ENCODE measurements at places on chromosomes 2 and 18.

DNA sequence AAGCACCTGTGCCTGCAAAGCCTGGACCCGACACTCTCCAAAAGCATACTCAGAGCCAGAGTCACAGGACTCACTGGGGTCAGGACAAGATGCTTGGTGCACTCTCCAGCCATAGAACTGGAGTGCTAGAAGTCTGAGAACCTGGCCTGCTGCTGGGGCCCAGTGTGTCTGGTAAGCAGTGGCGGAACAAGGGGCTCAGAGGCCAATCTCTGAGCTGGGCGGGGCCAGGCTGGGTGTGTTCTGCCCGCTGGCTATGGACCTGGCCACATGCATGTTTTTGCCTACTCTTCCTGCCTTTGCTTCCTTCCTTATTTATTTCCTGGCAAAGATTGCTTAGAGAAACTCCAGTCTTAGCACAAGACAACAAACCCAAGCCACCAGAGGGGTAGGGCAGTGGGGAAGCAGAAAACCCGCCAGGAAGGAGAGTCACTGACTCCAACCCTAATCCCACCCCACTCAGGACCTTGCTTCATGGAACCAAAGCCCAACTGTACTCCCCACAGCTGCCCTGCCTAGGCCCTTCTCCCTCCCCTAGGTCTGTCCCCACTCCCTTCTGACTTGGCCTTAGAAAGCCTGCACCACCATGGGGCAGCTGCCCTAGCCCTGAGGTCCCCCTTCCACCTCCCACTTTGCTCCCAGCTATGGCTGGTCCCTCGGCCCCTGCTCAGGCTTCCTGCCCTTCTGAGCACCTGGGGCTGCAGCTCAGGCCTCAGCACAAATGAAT is 315.5 kb downstream of the CELF4 start:
- DNase-seq = no peak

GRCh38 chr2:25570161-25570845 is 103.1 kb downstream of the DTNB start:
- DNase-seq = no peak

- DNase-seq = no peak
Observed at GRCh38 chr2:44948565-44949328, 7.2 kb downstream of the SIX3 start.

GRCh38 chr2:128264881-128265607 is 53.6 kb downstream of the HS6ST1 start:
- DNase-seq = no peak

- DNase-seq = no peak
Observed at GRCh38 chr2:10977621-10978020, 65.9 kb downstream of the KCNF1 start.

DNA sequence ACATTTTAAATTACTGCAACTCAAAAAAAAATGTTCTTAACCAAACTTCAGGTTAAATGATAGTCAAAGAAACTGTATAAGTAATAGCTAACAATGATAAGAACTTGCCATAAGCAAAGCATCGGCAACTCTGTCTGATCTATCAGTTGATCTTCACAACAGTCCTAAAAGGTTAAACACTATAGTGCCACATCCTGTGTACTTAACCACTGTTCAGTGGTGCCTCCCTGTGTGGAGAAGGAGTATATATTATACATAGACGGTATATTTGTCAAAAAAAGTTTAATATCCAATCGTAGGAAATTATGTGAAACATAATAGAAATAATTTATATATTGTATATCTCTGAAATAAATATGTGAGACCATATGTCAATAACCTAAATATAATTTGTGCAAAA is 13.0 kb downstream of the DTNA start:
- DNase-seq = no peak

DNA sequence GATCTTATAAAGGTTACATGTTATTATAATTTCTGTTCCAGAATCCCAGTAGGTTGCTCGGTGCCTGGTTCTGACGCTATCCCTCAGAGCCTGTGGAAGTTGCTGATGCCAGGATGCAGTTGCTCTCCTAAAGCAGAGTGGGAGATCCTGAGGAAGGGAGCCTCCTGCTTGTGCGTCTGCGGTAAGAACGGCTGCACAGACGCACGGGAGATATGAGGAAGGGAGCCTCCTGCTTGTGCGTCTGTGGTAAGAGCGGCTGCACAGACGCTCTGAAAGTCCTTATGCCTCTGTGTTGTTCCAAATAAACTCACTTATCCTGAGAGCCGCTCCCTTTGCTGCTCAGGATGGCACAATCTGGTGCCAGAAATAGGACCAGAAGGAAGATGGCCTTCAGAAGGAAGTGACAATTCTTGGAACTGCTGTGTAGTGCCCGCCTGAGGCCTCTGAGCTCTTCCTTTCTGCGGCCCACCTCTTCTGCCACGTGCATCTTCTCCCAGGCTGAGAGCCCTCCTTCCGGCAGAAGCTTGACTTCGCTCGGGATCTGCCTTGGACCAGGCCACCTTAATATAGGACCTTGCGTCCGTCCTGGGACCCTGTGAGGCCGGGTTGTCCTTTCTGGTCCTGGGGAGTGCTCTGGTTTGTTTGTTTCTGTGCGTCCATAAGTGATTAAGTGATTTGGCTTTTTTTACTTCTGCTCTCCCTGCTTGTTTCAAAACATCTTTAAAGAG is 89.5 kb downstream of the RTP5 start:
- DNase-seq = no peak

GRCh38 chr2:178392215-178392614 is 58.8 kb downstream of the PRKRA start:
- no peak for DNase-seq

- DNase-seq = no peak
Observed at GRCh38 chr2:56376699-56377665, 193.2 kb downstream of the CCDC85A start.

GRCh38 chr18:2060086-2060485 is 511.2 kb downstream of the METTL4 start:
- no peak for DNase-seq

- no peak for DNase-seq
Observed at GRCh38 chr2:217909156-217909820, 93.5 kb downstream of the TNS1 start.

DNA sequence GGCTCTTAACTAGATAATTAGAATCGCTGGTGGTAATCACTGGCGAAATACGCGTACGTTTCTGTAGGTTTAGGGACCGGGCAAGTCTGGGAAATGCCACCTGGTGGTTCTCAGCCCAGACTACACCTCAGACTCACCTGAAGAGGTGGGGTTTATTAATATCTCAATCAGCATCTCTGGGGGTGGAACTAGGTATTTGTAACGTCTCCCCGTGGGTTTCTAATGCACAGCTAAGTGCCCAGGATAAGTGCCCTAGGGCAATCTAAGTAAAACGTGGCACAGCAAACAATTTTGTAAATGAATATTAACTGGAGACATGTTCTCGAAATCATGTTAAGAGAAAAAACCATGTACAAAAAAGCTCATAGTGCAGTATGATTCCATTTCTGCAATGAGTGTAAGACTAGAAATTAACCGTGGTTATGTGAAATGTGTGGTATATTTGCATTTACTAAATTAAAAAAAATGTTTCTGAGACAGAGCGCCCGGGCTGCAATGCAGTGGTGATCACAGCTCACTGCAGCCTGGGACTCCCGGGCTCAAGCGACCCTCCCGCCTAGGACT is 760 bp upstream of the CNOT11 start:
- peak; percentile 33 for DNase-seq

DNA sequence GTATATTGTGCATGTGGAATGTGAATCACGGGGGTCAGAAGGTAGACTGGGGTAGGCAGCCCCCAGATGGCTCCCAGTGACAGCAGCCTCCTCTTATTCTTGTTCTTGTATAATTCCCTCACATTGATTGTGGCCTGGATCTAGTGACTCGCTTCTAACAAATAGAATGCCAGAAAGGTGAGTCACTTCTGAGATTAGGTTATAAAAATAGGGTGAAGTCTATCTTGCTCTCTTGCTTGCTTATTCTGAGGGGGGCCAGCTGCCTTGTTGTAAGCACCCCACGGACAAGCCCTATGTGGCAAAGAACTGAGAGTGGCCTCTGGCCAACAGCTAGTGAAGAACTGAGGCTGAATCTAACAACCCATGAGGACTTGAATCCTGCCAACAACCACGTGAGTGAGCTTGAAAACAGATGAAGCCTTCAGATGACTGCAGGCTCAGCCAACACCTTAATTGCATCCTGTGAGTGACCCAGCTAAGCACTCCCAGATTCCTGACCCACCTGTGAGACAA is 15.6 kb upstream of the RMND5A start:
- DNase-seq = no peak

DNA sequence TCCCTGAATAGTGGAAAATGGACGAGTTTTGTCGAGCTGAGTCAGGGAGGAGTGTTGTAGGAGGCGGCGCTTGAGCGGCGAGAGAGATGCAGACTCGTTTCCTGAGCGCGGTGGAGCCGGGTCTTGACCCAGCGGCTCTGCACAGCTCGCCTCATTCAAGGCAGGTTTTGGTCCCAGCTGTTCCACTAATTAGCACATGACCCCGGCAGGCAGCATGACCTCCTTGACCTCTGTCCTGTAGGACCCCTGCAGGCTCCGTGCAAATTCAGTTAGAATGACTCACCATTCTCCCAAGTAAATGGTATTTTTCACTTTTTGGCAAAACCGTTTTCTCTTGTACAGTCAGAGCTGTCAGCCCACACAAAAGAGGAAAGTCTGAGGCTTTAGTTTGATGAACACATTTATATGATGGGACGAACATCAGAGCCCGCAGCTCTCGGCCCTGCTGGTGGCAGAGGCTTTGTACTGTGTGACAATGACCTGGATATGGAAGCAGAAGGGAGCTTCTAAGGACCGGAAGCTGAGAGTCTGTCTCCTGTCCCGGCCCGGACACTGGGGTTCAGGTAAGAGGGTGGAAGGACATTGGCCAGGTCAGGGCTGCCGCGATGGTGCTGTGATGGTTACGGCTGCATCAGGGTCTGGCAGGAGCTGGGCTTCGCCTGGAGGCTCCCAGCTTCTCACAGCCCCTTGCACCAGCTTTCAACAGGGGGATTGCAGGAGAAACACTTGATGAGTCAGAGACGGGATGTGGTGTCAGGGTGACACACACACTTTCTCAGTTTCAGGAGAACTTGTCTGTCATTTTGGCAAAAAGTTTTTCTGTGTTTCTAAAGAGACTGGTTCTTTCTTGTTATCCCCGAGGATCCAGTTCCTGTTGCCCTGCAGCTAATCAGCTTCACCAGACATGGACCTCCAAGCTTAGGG is 29.9 kb upstream of the ALKAL2 start:
- no peak for DNase-seq

DNA sequence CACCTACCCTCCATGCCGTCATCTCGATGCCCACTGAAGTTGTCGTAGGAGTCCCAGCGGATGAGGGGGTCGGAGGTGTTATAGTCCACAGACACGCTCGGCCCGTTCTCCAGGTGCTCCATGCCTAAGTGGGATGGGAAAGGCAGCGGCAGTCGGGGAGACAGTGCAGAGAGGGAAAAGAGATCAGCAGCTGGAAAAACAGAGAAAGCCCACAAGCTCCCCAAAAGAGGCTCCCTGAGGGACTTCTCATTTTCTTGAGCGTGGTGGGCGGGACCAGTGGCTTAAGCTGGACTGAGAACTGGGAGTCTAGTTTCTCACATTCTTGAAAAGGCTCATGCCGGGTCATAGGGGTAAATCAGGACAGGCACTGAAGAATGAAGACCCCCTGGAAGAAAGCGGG is 121.9 kb downstream of the TNS1 start:
- no peak for DNase-seq

GRCh38 chr2:36769106-36769505 is 72.6 kb downstream of the VIT start:
- no peak for DNase-seq

- no peak for DNase-seq
Observed at GRCh38 chr2:238818561-238818960, 29.3 kb upstream of the TWIST2 start.

- no peak for DNase-seq
Observed at GRCh38 chr2:10257500-10258147, 45.1 kb upstream of the HPCAL1 start.

DNA sequence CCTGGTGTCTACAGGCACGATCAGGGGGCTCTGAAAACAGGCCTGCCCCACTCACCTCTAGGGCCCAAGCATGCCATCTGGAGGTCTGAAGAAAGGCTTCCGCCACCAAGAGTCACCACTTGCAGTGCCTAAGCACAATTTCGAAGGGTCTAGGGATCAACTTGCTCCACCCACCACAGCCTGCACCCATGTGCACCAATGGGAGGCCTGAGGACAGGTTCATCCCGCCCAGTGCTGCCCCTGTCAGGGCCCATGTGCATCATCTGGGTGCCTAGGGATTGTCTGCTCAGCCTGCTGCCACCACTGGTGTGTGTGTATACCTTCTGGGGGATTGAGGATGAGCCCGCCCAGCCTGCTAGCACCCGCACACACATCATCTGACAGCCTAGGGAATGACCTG is 121.0 kb upstream of the ACVR1C start:
- no peak for DNase-seq

DNA sequence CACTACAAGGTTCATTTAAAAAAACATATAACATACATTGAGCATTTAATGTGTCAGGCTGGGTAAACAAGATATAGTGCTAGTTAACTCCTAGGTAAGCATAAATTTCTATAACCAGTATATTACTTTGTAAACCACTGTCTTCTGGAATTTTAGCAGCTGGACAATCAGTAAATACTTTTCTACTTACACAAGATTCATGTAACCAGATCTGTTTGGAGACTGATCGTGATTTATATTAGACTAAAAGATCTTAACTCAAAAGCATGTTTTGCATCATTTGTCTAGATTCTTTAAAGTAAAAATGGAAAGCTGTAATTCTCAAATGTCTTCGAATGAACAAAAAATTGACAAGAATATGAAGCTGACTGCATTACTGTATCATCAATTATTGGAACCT is 941 bp upstream of the SGO2 start:
- DNase-seq = no peak

DNA sequence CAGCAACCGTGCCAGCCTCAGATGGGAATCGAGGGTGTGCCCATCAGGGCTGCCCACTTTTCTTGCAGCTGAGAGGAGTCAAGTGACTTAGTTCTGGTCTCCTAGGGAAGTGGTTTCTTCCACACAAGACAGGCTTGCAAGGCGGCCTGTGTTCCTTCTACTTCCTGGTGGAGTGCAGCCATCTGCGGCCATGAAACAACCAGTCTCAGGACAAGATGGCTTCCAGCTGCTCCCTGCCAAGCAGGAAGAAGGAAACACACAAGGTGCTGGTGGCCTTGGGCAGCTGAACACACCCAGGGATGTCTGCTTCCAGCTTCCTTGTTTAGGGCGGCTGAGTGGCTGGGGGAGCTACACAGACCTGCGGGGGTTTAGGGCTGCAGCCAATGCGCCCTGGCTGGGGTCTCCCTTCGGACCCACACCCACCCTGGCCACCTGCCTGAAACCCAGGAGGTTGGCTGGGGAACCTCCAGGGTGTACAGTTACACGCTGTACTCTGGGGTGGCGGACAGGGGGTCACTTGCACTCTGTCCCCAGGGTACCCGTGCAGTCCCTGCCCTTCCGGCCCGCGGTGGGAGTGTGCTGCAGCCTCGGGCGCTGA is 34.7 kb downstream of the PTPN18 start:
- DNase-seq = no peak

GRCh38 chr18:14933049-14933851 is 185.3 kb downstream of the ANKRD30B start:
- DNase-seq = no peak

DNA sequence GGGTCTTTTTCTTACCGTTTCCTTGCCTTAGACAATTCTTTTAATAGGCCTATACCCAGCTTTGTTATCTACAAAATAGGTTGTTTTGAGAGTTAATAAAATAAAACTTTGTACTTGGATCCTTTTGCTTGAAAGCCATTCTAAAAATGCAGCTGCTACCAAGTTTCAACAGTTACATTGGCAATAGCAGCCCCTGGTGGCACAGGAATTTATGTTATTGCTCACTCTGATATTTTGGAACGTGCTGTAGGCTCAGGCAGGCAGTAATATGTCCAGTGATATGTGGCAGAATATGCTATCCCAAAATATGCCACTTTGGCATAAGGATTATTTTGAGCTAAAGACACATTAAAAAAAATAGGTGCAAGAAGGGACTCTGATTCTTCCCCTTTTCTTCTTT is 6.7 kb upstream of the COMMD1 start:
- DNase-seq = peak; percentile 24

Measured in erythroblast (primary cell).